ENCODE measurements at places on chromosomes 6 and 20. TPM values are rescaled to one million over a fixed set of nuclear protein-coding genes. Genes with fewer than 3 reads are reported as not detected.

- H3K27me3 ChIP-seq, result no peaks in the 10 kb centered on the region
- DNase-seq, result no peak
- no peaks in the 10 kb centered on the region for H3K36me3 ChIP-seq
- H3K4me1 ChIP-seq, result no peaks in the 10 kb centered on the region
- no peak overlapping the region for H3K4me3 ChIP-seq
- H3K27ac ChIP-seq, result no peak overlapping the region
Measured at GRCh38 chr20:6265204-6265904, 142.5 kb upstream of the FERMT1 start.

DNA sequence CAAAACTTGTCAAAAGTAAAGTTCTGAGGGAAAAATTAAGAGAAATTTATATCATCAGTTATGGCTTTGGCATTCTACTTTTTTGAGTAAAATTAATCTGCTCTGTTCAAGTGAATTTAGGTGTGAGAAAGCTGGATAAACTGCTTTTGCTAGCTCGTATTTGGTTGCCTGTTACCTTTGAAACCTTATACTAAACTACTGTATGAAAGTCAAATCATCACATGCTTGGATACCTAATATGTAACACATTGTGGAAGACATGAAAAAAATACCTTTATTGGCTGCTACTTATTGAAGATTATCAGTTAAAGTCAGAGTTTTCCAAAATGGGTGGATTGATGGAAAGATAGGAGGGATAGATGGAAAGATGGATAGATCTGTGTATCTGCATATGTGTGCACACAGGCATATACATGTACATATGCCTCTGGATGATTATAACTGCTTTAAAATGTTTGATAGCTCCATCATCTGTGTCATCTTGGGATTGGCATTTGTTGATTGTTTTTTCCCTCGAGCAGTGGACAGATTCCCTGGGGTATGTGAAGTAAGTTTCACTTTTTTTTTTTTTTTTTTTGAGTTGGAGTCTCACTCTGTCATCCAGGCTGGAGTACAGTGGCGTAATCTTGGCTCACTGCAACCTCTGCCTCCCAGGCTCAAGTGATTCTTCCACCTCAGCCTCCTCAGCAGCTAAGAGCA lies 24.3 kb downstream of the SCAF8 start:
- H3K4me1 ChIP-seq, result peaks cover 11% of the 10 kb centered on the region
- H3K36me3 ChIP-seq, result no peaks in the 10 kb centered on the region
- H3K27ac ChIP-seq, result no peak overlapping the region
- no peaks in the 10 kb centered on the region for H3K27me3 ChIP-seq
- DNase-seq, result no peak

DNA sequence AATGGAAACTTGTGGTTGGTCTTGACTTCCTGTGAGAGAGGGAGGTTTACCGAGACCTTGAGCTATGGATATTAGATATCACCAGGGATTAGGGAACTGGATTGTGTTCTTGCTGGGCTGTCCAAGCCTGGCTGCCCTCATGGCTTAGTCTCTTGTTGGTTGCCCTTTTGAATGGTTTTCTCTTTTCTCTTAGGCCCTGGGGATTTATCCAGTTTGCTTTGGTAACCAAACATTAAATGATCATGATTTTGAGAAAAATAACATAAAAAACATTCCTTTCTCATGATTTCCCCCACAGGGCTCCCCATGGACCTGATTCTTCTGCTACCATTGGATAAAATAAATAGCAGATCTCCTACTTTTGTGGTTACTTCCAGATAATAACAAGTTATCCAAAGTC lies 306.4 kb upstream of the RNF217 start:
- H3K4me1 ChIP-seq, result no peaks in the 10 kb centered on the region
- H3K27me3 ChIP-seq, result no peaks in the 10 kb centered on the region
- no peak overlapping the region for H3K27ac ChIP-seq
- no peaks in the 10 kb centered on the region for H3K36me3 ChIP-seq
- H3K4me3 ChIP-seq, result no peak overlapping the region

DNA sequence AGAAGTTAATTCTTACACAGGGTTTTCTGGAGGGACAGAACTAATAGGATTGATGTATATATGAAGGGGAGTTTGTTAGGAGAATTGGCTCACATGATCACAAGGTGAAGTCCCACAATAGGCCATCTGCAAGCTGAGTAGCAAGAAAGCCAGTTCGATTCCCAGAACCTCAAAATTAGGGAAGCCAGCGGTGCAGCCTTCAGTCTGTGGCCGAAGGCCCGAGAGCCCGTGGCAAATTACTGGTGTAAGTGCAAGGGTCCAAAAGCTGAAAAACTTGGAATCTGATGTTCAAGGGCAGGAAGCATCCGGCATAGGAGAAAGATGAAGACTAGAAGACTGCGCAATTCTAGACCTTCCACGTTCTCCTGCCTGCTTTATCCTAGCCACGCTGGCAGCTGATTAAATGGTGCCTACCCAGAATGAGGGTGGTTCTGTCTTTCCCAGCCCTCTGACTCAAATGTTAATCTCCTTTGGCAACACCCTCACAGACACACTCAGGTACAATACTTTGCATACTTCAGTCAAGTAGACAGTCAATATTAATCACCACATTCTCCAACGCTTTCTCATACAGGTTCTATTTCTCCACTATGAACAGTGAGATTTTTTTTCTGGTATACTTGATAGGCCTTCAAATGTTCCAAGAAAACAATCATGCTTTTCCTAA lies 357.0 kb downstream of the LAMA2 start:
- DNase-seq, result no peak
- no peak overlapping the region for H3K27ac ChIP-seq
- H3K36me3 ChIP-seq, result no peaks in the 10 kb centered on the region

The LPA gene
- not detected for polyA plus RNA-seq

- H3K27me3 ChIP-seq, result no peaks in the 10 kb centered on the region
- no peaks in the 10 kb centered on the region for H3K36me3 ChIP-seq
- no peak for DNase-seq
- no peaks in the 10 kb centered on the region for H3K4me1 ChIP-seq
Measured at GRCh38 chr6:52900536-52900935, 9.0 kb downstream of the GSTA3 start.

DNA sequence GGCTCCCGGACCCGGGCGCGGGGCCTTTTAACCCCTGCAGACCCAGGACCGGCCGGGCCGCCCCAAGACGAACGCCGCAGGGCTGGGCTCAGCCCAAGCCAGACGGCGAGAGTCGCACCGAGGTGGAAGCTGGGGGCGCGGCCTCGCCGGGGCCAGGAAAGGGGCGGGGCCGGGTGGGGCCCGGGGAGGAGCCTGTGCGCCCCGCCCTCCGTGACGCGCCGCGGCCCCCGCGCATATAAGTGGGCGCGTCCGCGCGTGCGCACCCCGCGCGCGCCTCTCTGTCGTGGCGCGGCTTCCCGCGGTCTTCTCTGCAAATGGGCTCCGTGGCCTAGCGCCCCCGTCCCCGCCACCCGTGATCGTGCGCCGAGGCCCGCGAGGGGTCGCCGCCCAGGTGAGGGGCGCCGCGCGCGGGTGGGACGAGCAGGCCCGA lies at the start of gene PPDPF:
Gene PPDPF, plus strand, starts transcription at position 262 of the 430 bp plus-strand sequence. CDS start 544 bp downstream, outside the sequence.
- peak within 1 kb of the TSS; percentile 86 for H3K4me3 ChIP-seq
- H3K27me3 ChIP-seq, result no peaks in the 10 kb centered on the region
- DNase-seq, result peak; percentile 83
- H3K4me1 ChIP-seq, result peaks cover 11% of the 10 kb centered on the region

DNA sequence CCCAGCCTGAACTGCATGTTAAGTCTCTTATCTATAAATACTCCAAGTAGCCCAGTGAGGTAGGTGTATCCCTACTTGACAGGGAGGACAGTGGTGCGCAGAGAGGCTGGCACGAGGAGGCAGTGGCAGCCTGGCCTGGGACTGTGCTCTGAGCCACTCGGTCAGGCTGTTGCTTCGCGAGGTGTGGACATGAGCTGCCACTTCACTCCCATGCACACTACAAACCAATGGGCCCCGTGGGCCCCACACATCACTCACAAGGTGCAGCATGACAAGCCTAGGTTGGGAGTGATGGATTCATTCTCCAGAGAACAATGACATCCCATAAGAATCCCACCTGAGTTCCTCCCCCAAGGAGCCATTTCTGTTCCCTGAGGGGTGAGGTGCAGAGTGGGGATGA lies 54.9 kb downstream of the TMEM242 start:
- H3K27me3 ChIP-seq, result no peaks in the 10 kb centered on the region
- H3K4me1 ChIP-seq, result peaks cover under 1% of the 10 kb centered on the region
- H3K4me3 ChIP-seq, result no peak overlapping the region
- H3K36me3 ChIP-seq, result no peaks in the 10 kb centered on the region
- no peak for DNase-seq
- H3K27ac ChIP-seq, result no peak overlapping the region

- no peaks in the 10 kb centered on the region for H3K27me3 ChIP-seq
- DNase-seq, result no peak
- H3K36me3 ChIP-seq, result no peaks in the 10 kb centered on the region
- no peak overlapping the region for H3K4me3 ChIP-seq
- no peaks in the 10 kb centered on the region for H3K4me1 ChIP-seq
Measured at GRCh38 chr20:40497899-40498691, 190.9 kb downstream of the MAFB start.

GRCh38 chr20:50695135-50695872 lies 4.0 kb upstream of the RIPOR3 start:
- peaks cover 5% of the 10 kb centered on the region for H3K4me1 ChIP-seq
- H3K4me3 ChIP-seq, result no peak overlapping the region
- peaks cover under 1% of the 10 kb centered on the region for H3K27me3 ChIP-seq
- DNase-seq, result no peak
- H3K27ac ChIP-seq, result no peak overlapping the region
- H3K36me3 ChIP-seq, result no peaks in the 10 kb centered on the region

GRCh38 chr20:38804221-38804620 lies 1.3 kb upstream of the PPP1R16B start:
- H3K27me3 ChIP-seq, result no peaks in the 10 kb centered on the region
- peak overlapping the region; percentile 12 for H3K4me3 ChIP-seq
- DNase-seq, result no peak

- H3K27ac ChIP-seq, result no peak overlapping the region
- DNase-seq, result no peak
- H3K36me3 ChIP-seq, result no peaks in the 10 kb centered on the region
- H3K27me3 ChIP-seq, result no peaks in the 10 kb centered on the region
- H3K4me1 ChIP-seq, result no peaks in the 10 kb centered on the region
Measured at GRCh38 chr6:161215193-161215592, 58.7 kb downstream of the AGPAT4 start.

The TULP1 gene
- polyA plus RNA-seq, result not detected

GRCh38 chr6:10719296-10719963 lies 3.4 kb upstream of the TMEM14C start:
- H3K27ac ChIP-seq, result no peak overlapping the region
- no peaks in the 10 kb centered on the region for H3K27me3 ChIP-seq
- H3K4me1 ChIP-seq, result peaks cover 10% of the 10 kb centered on the region
- H3K36me3 ChIP-seq, result no peaks in the 10 kb centered on the region
- peak; percentile 39 for DNase-seq

- no peaks in the 10 kb centered on the region for H3K27me3 ChIP-seq
- no peak overlapping the region for H3K27ac ChIP-seq
- no peaks in the 10 kb centered on the region for H3K36me3 ChIP-seq
- no peak for DNase-seq
Measured at GRCh38 chr6:6665555-6666243, 77.2 kb downstream of the LY86 start.

GRCh38 chr20:42986143-42986773 lies 203.4 kb downstream of the PTPRT start:
- no peaks in the 10 kb centered on the region for H3K27me3 ChIP-seq
- no peak overlapping the region for H3K4me3 ChIP-seq
- H3K36me3 ChIP-seq, result no peaks in the 10 kb centered on the region
- H3K4me1 ChIP-seq, result no peaks in the 10 kb centered on the region

GRCh38 chr6:100906325-100906724 lies 25.2 kb upstream of the ASCC3 start:
- H3K4me3 ChIP-seq, result no peak overlapping the region
- DNase-seq, result no peak
- no peaks in the 10 kb centered on the region for H3K36me3 ChIP-seq
- no peaks in the 10 kb centered on the region for H3K27me3 ChIP-seq

GRCh38 chr6:111624401-111625098 lies 18.9 kb upstream of the TRAF3IP2 start:
- no peaks in the 10 kb centered on the region for H3K36me3 ChIP-seq
- H3K27me3 ChIP-seq, result no peaks in the 10 kb centered on the region
- no peaks in the 10 kb centered on the region for H3K4me1 ChIP-seq
- no peak overlapping the region for H3K27ac ChIP-seq
- no peak overlapping the region for H3K4me3 ChIP-seq
- no peak for DNase-seq
